ENCODE measurements at places on chromosomes 11 and 22.

- DNase-seq, result no peak
Observed at GRCh38 chr11:80309301-80309700, 868.5 kb upstream of the TENM4 start.

GRCh38 chr11:125293596-125293995 is 129.0 kb downstream of the PKNOX2 start:
- DNase-seq, result no peak

DNA sequence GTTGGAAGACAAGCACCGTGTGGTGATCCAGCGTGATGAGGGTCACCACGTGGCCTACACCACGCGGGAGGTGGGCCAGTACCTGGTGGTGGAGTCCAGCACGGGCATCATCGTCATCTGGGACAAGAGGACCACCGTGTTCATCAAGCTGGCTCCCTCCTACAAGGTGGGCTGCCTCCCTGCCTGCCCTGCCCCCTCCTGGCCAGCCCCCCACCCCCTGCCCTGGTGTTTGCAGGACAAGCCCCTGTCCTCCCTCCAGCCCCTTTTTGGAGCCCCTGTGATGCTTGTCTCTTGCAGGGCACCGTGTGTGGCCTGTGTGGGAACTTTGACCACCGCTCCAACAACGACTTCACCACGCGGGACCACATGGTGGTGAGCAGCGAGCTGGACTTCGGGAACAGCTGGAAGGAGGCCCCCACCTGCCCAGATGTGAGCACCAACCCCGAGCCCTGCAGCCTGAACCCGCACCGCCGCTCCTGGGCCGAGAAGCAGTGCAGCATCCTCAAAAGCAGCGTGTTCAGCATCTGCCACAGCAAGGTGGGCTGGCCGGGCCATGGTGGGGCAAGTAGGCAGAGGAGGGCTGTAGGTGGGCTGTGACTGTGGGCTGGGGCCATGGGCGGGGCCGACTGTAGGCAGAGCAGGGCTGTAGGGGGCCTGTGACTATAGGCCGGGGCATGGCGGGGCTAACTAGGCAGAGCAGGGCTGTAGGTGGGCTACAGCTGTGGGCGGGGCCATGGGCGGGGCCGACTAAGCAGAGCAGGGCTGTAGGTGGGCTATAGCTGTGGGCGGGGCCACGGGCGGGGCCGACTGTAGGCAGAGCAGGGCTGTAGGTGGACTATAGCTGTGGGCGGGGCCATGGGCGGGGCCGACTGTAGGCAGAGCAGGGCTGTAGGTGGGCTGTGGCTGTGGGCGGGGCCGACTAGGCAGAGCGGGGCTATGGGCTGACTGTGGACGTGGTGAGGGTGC is 13.6 kb downstream of the MUC2 start:
- no peak for DNase-seq

DNA sequence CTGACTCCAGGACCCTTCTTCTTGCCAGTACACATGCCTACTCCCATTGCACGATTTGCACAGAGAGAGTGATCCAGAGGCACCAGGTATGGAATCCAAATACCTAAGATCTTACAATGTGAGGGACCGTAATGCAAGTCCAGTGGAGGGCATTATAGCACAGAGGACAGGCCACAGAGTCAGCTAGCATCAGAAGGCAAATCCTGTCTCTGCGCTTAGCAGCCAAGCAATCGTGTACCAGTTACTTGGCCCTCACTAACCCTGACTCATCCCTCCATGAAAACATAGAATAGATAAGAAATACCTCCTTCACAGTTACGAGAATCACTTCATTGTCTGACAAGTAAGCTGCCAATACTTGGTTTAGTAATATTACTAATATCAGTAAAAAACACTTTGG is 69.7 kb upstream of the SLC6A5 start:
- DNase-seq, result no peak

DNA sequence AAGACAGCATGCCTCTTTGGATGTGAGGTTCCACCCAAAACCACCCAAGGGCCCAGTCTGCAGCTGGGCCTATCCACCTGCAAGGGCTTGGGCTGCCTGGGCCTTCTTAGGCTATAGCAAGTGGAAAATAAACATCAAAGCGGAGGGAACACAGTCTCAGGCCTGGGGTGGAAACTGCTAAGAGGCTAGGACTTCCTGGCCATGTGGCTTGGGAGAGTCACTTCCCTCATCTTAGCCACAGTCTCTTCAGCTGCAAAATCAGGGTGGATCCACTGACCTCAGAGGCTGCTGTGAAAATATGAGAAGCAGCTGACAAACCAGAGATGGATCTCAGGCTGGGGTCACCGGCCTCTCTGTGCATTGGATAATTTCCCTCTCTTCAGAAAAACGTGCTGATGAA is 30.6 kb upstream of the TFIP11 start:
- DNase-seq, result no peak

- no peak for DNase-seq
Observed at GRCh38 chr11:114705280-114706024, 27.1 kb downstream of the NXPE2 start.

DNA sequence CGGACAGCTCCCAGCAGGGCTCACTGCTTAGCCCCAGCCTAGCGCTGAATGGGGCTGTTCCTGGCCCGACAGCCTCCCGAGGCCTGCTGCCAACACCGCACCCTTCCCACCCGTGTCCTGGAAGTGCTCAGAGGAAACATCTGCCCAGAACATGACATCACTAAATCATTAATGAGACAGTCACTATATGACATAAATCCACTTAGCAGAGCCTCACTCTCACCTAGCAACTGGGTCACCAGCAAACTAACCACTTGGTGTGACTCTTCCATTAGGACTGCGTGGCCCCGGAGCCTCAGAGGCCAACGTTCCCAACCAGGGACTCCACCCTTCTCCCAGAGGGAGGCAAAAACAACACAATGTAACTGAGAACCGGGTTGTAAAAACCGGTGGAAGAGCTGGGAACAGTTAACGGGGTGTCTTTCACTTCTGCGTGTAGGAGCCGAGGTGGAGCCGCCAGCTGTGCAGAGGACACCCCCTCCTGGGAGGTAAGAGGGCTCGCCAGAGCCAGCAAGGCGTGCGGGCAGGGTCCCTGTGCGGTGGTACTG is 21.4 kb upstream of the PACSIN2 start:
- no peak for DNase-seq

GRCh38 chr11:69462106-69462951 is 19.1 kb upstream of the LINC01488 start:
- DNase-seq, result no peak

DNA sequence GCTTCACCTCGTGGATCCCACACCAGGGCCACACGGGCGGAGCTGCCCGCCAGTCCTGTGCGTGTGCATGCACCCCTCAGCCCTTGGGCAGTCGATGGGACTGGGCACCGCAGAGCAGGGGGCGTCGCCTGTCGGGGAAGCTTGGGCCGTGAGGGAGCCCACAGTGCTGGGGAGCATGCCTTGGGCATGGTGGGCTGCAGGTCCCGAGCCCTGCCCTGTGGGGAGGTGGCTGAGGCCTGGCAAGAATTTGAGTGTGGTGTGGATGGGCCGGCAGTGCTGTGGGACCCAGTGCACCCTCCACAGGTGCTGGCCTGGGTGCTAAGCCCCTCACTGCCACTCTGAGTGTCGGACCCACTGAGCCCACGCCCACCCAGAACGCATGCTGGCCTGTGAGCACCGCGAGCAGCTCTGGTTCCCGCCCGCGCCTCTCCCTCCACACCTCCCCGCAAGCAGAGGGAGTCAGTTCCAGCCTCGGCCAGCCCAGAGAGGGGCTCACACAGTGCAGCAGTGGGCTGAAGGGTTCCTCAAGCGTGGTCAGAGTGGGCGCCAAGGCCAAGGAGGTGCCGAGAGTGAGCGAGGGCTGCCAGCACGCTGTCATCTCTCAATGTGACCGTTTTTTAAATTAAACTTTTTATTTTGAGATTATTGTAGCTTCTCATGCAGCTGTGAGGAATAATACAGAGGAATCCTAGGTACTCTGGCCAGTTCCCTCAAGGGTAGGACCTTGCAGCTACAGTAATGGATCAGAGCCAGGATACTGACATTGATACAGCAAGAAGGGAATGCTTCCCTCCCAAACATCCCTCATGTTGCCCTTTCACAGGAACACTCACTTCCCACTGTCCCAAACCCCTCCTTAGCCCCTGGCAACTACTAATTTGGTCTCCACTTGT is 127.7 kb downstream of the CRYBB2 start:
- DNase-seq, result no peak

DNA sequence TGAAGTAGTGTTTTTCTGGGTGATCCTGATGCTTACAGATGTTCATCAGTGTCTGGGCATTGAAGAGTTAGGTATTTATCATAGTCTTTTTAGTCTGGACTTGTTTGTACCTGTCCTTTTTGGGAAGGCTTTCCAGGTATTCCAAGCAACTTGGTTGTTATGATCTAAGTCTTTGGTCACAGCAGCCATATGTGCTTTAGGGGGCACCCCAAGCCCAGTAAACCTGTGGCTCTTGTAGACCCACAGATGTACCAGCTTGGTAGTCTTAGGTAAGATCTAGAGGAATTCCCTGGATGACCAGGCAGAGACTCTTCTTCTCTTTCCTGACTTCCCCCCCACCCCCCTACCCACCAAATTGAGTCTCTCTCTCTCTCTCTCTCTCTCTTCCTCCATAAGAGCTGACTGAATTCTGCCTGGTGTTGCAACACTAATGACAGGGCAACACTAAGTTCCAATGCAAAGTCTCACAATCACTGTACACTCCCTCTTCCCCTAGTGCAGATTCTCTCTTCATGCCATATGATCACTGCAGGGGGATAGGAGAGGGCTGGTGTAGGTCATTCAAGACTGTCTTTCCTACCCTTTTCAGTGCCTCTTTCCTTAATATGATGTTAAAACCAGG is 24.5 kb upstream of the MMP8 start:
- no peak for DNase-seq

- no peak for DNase-seq
Observed at GRCh38 chr11:86574493-86575207, 97.8 kb downstream of the ME3 start.

- no peak for DNase-seq
Observed at GRCh38 chr11:84552791-84553190, 1074.4 kb downstream of the DLG2 start.

DNA sequence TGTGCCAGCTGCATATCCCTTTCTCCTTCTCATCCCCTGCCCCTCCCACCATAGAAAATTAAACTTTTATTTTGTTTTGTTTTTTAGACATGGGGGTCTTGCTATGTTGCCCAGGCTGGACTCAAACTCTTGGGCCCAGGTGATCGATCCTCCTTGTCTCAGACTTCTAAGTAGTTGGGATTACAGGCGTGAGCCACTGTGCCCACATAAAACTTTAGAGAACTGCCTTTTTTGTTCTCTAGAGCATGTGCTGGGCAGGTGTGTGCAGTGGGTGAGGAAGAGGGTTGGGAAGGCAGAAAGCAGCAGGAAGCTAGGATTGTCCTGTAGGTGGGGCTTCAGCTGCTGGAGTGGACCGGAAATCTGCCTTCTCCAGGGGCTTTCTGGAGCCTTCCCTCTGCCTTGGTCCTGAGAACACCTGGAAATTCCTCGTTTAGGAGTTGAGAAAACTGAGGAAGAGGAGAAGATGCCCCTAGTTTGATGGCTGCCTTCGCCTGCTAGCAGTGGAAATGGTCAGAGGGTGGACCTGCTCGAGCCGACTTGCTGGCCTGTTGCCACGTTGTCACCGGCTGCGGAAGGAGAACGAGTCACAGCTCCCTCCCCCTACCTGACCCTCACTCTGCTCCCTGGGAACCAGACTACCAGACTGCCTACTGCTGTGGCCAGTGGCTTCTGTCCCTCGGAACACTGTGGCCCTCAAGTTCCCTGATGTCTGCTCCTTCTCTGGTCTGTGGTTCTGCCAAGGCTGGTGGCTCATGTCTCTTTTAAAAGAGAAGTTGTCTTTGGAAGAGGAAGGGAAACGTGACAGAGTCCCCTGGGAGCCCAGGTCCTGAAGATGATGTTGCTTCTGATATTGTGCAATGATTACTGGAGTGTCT is 4.0 kb downstream of the ST14 start:
- no peak for DNase-seq

DNA sequence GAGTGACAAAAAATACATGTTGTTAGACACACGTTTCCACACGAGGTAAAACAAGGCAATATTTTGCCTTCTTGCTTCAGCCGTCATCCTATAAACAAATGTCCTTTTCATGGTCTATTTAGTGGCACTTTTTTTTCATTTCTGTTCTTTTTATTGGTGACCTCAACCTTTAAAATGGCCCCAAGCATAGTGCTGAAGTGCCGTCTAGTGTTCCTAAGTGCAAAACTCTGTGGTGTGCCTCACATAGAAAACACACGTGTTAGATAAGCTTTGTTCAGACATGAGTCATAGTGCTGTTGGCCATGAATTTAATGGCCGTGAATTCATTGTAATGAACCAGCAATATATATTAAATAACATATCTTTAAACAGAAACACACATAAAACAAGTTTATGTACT is 15.6 kb downstream of the OVCH2 start:
- no peak for DNase-seq

DNA sequence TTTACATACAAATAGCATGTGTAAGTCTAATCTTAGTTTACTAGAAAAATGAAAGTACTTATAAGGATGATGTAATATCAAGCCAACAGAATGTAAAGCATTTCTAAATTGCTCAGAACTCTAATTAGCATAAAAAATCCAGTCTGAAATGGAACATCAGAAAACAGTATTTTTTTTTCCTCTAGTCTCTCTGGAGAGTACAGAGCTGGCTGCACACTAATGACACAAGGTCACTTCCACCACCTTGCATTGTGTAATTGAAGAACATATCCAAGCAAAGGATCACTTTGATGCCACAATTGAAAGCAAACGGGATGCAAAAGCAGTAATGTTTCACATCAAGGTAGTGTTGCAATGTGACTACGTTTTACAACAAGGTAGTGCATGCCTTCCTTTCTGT is 548.0 kb upstream of the LUZP2 start:
- DNase-seq, result no peak

- no peak for DNase-seq
Observed at GRCh38 chr11:19792510-19792909, 79.9 kb downstream of the NAV2 start.

DNA sequence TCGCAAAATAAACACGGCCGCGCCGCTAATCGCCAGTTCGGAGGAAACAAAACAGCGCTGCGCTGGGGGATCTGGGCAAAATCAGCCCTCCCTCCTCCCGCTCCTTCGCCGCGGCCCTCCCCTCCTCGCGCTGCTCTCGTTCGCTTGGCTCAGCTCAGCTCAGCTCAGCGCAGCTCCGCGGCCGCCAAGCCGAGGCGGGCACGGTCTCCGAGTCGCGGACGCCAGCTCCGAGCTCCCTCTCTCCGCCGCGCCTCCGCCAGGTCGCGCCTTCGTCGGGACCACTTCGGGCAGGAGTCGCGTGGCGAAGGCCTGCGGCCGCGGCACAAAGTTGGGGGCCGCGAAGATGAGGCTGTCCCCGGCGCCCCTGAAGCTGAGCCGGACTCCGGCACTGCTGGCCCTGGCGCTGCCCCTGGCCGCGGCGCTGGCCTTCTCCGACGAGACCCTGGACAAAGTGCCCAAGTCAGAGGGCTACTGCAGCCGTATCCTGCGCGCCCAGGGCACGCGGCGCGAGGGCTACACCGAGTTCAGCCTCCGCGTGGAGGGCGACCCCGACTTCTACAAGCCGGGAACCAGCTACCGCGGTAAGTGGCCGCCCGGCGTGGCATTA is at the start of gene SPON1:
TSS of gene SPON1 (plus strand) at position 162 of the 607 bp plus-strand sequence. CDS start at position 344, 182 bp downstream.
- no peak for DNase-seq

- no peak for DNase-seq
Observed at GRCh38 chr11:20080032-20080685, 80.1 kb downstream of the DBX1 start.

GRCh38 chr11:61087426-61088119 is 14.7 kb upstream of the CD5 start:
- DNase-seq, result no peak

GRCh38 chr22:46087816-46088277 is 62.5 kb upstream of the PPARA start:
- DNase-seq, result no peak

GRCh38 chr11:2839395-2839943 is 46.1 kb downstream of the CDKN1C start:
- no peak for DNase-seq

Data from T-helper 22 cell (primary cell).